ENCODE measurements at places on chromosomes 1 and 21.

GRCh38 chr21:14084701-14085100 is 126.1 kb downstream of the LIPI start:
- no peak overlapping the region for H3K4me3 ChIP-seq
- no peaks in the 10 kb centered on the region for H3K4me1 ChIP-seq
- H3K36me3 ChIP-seq: no peaks in the 10 kb centered on the region
- no peak for DNase-seq
- no peaks in the 10 kb centered on the region for H3K27me3 ChIP-seq

DNA sequence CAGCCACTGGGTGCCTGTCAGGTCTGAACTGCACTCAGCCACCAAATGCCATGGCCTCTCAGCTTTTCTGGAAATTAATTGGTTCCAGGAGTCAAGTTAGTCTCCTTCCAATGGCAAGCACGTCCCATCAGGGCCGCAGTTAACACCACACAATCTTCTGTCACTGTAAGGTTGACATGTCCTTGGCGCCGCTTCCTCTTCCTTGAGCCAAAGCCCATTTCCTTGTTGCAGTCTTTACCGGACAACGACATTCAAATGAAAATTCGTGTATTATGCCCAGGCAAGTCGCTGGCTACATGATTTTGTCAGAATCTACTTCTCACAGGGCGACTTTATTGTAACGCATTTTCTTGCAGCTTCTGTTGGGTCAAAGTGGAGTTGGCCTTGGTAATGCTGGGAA is 430.6 kb upstream of the KAZN start:
- DNase-seq: no peak
- H3K4me3 ChIP-seq: no peak overlapping the region
- no peaks in the 10 kb centered on the region for H3K27me3 ChIP-seq
- H3K4me1 ChIP-seq: no peaks in the 10 kb centered on the region
- H3K36me3 ChIP-seq: no peaks in the 10 kb centered on the region
- H3K27ac ChIP-seq: no peak overlapping the region

- no peak overlapping the region for H3K27ac ChIP-seq
- no peaks in the 10 kb centered on the region for H3K36me3 ChIP-seq
- DNase-seq: no peak
- H3K27me3 ChIP-seq: no peaks in the 10 kb centered on the region
- H3K4me3 ChIP-seq: no peak overlapping the region
Observed at GRCh38 chr1:47761974-47762373, 235.2 kb downstream of the TRABD2B start.

DNA sequence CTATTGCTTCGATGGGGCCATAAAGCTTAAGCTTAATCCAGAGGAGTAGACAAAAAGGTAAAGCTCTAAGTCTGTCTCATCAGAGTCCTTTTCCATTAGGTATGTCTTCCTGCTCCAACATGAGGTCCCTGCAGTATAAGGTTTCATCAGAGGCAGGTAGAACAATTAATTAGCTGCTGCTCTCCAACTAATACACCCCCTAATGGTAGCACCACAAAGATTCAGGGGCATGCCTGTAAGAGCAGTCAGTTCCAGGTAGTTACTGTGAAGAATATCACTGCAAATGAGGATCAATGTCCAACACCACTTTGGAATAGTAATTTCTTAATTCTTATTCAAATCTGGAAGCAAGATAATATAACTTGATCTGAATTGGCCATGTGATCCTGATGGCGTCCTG is 160.3 kb upstream of the ESRRG start:
- H3K4me1 ChIP-seq: no peaks in the 10 kb centered on the region
- H3K27ac ChIP-seq: no peak overlapping the region
- no peaks in the 10 kb centered on the region for H3K27me3 ChIP-seq
- no peaks in the 10 kb centered on the region for H3K36me3 ChIP-seq

GRCh38 chr1:5820026-5820421 is 172.2 kb downstream of the NPHP4 start:
- DNase-seq: no peak
- no peaks in the 10 kb centered on the region for H3K36me3 ChIP-seq
- no peak overlapping the region for H3K27ac ChIP-seq
- H3K27me3 ChIP-seq: no peaks in the 10 kb centered on the region

GRCh38 chr21:31552826-31553225 is 106.7 kb upstream of the SOD1 start:
- H3K4me1 ChIP-seq: peaks cover 4% of the 10 kb centered on the region
- peaks cover 22% of the 10 kb centered on the region for H3K27me3 ChIP-seq
- no peak overlapping the region for H3K4me3 ChIP-seq
- no peak overlapping the region for H3K27ac ChIP-seq

GRCh38 chr1:222852326-222852725 is 37.5 kb downstream of the DISP1 start:
- no peak overlapping the region for H3K4me3 ChIP-seq
- H3K27me3 ChIP-seq: no peaks in the 10 kb centered on the region

DNA sequence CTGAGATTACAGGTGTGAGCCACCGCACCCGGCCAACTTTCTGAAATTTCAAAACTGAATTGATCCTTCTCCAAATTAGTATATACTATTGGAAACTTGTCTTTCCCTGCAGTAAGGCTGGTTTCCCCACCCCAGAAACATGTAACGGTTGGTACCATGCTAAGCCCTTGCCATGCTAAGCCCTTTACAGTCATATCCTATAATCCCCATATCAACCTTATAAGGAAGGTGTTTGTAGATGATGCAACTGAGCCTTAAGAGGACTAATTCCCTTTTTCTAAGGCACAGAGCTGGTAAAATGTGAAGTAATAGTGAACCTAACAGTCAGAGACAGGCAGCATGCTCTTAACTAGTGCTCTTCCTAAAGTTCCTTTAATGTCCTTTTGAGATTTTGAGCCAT is 413.7 kb downstream of the DISC1 start:
- DNase-seq: no peak
- no peaks in the 10 kb centered on the region for H3K27me3 ChIP-seq
- no peak overlapping the region for H3K4me3 ChIP-seq
- H3K27ac ChIP-seq: no peak overlapping the region
- H3K36me3 ChIP-seq: peaks cover 21% of the 10 kb centered on the region

DNA sequence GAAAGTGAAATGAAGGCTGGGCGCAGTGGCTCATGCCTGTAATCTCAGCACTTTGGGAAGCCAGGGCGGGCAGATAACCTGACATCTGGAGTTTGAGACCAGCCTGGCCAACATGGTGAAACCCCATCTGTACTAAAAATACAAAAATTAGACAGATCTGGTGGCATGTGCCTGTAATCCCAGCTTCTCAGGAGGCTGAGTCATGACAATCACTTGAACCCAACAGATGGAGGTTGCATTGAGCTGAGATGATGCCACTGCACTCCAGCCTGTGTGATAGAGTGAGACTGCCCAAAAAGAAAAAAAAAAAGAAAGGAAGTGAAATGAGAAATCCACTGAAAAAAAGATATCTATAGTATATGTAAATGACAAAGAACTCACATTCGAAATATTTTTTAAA is 439.9 kb downstream of the DISC1 start:
- no peak for DNase-seq
- no peaks in the 10 kb centered on the region for H3K27me3 ChIP-seq
- no peak overlapping the region for H3K4me3 ChIP-seq
- H3K27ac ChIP-seq: no peak overlapping the region
- H3K4me1 ChIP-seq: no peaks in the 10 kb centered on the region

- no peak for DNase-seq
- H3K27me3 ChIP-seq: no peaks in the 10 kb centered on the region
- H3K27ac ChIP-seq: no peak overlapping the region
- H3K36me3 ChIP-seq: peaks cover 4% of the 10 kb centered on the region
- H3K4me1 ChIP-seq: no peaks in the 10 kb centered on the region
Observed at GRCh38 chr1:119739150-119739549, 27.4 kb downstream of the PHGDH start.

DNA sequence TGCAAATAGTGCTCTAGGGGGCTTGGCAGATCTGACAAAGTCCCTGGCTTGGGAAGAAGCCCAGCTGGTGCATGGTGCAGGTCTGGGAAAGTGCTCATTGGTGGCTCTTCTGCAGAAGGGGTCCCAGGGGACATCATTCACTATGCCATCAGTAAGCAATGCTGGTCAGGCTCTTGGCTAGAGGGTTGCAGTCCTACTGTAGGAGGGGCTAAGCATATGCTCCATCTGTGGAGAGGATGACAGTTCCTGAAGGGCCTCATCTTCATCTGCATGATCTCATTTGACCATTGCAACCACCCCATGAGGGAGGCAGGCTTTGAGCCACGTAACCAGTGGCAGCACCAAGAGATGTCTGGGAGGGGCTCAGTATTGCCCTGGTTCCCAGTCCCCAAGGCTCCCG is 31.5 kb upstream of the VASH2 start:
- no peak for DNase-seq
- peaks cover 8% of the 10 kb centered on the region for H3K4me1 ChIP-seq
- H3K4me3 ChIP-seq: no peak overlapping the region
- H3K36me3 ChIP-seq: no peaks in the 10 kb centered on the region
- H3K27me3 ChIP-seq: no peaks in the 10 kb centered on the region

DNA sequence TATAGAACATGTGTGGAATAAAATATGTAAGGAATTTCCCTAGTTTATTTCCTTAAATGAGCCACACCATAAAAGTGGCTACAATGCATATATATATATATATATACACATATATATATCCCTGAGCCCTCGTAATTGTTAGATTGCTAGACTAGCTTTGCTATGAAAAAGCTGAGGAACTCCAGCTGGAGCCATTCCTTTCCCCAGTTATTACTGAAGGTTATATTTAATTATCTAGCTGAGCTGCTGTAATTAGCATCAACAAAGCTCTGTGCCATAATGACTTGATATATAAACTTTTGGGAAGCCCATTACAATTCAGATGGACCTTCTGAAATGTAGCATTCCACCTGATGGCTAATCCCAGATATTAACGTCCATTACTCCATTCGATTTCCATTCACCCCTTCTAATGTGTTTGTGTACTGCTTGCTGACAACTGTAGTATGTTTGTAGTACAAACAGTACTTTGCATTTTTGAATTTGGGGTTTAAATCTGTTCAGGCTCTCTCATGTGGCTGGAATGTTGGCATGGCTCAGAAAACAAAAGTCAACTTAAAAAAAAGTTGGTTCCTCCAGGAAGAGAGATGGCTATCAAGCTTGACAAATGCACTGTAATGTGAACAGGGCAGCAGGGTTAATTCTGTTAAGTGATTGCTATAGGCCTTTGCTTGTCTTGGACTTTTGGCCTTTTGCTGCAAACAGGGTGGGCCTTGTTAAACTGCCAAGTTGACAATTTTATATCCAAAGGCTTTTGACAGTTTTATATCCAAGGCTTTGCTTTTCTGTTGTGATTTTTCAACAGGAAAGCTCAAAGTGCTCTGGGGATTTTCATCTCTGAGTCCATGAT is 170.0 kb downstream of the LTN1 start:
- H3K27ac ChIP-seq: no peak overlapping the region
- no peak for DNase-seq
- H3K27me3 ChIP-seq: no peaks in the 10 kb centered on the region
- no peaks in the 10 kb centered on the region for H3K4me1 ChIP-seq
- H3K36me3 ChIP-seq: no peaks in the 10 kb centered on the region

DNA sequence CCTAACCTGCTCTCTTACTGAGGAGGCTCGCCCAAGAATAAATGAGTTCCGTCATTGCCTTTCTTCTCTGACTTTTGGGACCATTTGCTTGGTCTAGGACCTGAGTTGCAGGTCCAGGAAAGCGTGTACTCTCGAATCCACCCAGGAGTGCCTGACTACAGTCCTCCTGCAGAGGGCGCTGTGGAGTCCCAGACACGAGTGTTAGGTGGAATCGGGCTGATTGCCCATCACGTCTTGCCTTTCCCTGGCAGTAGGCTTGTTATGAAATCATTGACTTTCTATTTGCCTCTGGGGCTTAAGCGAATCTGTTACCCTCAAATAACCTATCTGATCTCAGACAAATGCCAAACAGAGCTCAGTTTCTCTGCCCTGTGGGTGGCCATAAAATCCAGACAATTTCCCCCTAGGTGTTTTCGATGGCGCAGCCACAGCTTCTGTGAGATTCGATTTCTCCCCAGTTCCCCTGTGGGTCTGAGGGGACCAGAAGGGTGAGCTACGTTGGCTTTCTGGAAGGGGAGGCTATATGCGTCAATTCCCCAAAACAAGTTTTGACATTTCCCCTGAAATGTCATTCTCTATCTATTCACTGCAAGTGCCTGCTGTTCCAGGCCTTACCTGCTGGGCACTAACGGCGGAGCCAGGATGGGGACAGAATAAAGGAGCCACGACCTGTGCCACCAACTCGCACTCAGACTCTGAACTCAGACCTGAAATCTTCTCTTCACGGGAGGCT is at the start of gene IL20:
TSS of gene IL20 (plus strand) at position 685 of the 733 bp plus-strand sequence. CDS start 230 bp downstream, outside the sequence.
- no peak within 1 kb of the TSS for H3K4me3 ChIP-seq
- peak; percentile 80 for DNase-seq
- H3K27me3 ChIP-seq: peaks cover 10% of the 10 kb centered on the region

GRCh38 chr1:167770127-167770526 is 48.3 kb downstream of the MPZL1 start:
- no peaks in the 10 kb centered on the region for H3K27me3 ChIP-seq
- no peak overlapping the region for H3K27ac ChIP-seq
- no peak overlapping the region for H3K4me3 ChIP-seq
- no peak for DNase-seq

DNA sequence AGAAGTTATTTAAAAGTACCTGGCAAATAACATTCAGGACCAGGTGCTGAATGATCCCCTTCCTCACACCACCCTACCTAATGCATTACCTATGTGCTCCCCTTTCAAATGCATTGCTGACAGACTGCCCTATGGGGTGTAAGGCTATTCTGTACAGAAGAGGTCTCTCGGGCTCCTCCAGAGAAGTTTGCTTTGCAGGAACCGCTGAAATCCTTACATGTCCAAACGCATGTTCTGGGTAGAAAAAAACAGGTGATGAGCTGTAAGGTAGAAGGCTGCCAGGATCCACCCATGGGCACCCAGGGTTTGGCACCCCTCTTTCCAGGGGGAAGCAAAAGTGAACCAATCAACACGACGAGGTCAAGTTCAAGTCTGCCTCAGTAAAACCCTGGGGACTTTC is 58.3 kb upstream of the TARBP1 start:
- H3K36me3 ChIP-seq: no peaks in the 10 kb centered on the region
- no peaks in the 10 kb centered on the region for H3K27me3 ChIP-seq
- peaks cover 16% of the 10 kb centered on the region for H3K4me1 ChIP-seq
- no peak for DNase-seq
- no peak overlapping the region for H3K4me3 ChIP-seq
- no peak overlapping the region for H3K27ac ChIP-seq

GRCh38 chr1:16420424-16421118 is 16.7 kb downstream of the SPATA21 start:
- no peak for DNase-seq
- H3K36me3 ChIP-seq: no peaks in the 10 kb centered on the region
- no peak overlapping the region for H3K27ac ChIP-seq
- no peak overlapping the region for H3K4me3 ChIP-seq

DNA sequence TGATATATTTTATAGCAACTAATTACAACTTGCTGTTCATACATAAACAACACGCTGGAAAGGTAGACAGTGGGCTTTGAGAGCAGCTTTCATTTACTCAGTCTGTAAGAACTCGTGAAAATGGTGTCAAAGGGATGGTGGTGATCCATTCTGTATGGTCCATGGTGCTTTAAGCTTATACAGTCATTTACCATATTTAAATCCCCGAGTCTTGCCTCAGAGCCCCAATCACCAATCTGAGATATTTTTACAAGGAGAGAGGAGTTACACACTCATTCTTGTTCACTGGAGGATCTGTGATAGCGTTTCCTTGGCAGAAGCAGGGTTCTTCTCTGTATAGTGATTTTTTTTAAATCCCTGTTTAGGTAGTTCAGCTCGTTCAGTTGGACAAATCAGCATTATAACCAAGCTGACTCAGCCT is 694.6 kb downstream of the USP25 start:
- H3K4me3 ChIP-seq: no peak overlapping the region
- H3K27ac ChIP-seq: no peak overlapping the region
- no peaks in the 10 kb centered on the region for H3K4me1 ChIP-seq
- DNase-seq: no peak
- H3K36me3 ChIP-seq: no peaks in the 10 kb centered on the region

All from CD14-positive monocyte (primary cell).